ENCODE measurements at places on chromosomes 6 and 20.

DNA sequence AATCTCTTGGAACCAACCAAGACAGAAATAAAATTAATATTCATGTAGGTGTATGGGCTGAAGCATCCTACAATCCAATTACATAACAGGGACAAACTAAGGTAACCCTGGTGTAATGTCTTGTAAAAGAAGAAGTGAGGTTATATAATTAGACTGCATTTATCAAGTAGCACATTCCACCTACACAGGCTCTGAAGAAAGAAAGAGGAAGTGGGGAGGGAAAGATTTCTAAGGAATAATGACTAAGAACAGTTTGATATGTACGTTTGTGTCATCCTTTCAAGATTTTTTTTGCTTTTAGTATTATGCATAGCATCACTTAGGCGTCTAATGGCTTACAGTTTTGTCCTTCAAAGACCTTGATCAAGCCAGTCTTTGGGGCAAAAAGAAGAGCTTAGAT lies 139.7 kb downstream of the PLCB1 start:
- no peak for DNase-seq

DNA sequence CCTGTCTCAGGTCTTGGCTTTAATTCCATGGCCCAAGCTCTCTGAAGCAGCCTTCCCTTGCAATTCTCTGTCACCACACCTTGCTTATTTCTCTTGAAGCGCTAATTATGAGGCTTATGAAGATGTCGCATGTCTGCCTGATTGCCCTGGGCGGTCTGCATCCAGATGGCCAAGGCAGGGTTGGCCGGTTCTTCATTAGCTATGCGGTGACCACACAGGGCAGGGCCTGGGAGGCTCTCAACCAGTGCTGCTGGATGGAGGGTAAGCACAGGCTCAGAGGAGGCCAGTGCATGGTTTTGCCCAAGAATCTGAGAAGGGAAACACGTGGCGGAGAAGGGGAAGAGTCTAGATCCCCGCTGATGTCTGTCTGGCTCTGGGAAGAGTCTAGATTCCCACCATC lies 528.7 kb downstream of the CDH26 start:
- no peak for DNase-seq

- DNase-seq, result no peak
These were observed 7.1 kb downstream of the CNPY3 start for GRCh38 chr6:42936398-42936797.

GRCh38 chr6:98272060-98272459 lies 562.3 kb upstream of the POU3F2 start:
- DNase-seq, result no peak

DNA sequence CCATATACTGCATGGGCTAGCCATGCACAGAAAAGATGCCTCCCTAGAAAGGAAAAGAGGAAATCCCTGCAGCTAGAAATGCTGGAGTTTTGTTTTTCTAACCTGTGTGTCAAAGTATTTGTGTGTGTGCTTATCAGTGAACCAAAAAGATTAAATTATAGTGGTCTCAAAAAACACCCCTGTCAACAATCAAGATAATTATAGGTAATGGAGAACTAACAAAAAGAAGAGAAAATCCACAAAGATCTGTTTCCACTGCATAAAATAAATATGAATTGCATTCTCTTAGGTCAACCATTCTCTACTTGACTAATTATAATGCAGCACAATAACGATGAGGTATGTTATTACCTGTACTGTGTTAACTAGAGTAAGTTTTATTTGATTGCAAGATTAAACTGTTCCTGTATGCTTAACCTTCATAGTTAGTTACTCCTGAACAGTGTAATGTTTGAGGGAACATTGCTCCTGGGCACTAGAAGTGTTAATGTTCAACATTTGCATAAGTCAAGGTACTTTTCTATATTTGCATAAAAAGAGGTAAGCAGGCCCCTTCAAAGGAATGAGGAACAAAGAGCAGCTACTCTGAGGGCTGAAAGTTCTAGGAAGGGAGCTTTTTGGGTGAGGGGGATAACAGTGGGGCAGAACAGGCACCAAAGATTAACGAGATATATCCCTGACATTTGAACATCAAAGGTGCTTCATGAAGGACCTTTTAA lies 212.1 kb downstream of the BTBD9 start:
- no peak for DNase-seq

DNA sequence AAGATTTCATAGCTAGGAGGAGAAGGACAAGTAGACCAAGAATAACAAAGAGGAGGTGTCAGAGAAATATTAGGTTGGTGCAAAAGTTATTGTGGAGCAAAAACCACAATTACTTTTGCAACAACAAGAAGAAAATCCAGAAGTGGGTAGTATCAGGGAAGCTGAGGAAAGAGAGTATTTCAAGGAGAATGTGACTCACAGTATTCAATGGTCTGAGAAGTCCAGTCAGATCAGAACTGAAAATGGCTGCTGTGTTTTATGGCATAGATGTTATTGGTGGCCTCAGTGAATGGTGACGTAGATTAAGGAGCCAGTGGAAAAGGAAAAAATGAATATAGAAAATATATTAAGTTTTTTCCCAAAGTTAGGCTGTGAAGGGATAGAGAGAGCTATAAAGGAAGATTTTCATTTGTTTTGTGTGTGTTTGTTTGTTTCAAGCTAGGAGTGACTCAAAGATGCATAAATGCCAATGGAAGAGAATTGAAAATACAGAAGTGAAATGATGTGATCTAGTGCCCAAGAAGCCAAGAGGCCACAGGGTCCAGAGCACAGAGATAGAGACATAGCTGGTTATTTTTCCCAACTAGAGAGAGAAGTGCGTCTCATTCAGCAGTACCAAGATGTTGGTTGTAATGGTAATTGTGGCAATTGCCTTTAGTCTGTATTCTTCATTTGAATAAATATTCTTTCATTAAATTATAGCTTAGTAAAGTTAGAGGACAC lies 112.8 kb downstream of the ADTRP start:
- DNase-seq, result no peak

GRCh38 chr6:41940759-41941279 lies 789 bp downstream of the CCND3 start:
- peak; percentile 76 for DNase-seq

DNA sequence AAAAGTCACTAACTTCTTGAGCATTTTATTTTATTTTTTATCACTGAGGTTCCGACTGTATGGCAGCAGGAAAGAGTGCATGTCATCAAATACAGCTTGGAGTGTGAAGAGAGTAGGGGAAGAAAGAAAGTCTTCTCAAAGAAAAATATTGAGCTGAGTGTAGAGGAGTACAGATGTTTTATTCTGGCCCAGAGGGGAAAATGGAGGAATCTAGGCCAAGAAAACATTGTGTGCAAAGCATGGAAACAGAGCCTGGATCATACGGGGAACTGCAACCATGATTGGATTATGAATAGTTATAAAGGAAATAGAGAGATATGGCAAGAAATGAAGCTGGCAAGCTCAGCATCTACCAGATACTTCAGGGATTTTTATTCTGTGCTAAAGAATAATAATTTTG lies 104.2 kb upstream of the SCGN start:
- DNase-seq, result no peak

GRCh38 chr6:33774774-33775173 lies 14.2 kb downstream of the LEMD2 start:
- DNase-seq, result no peak

GRCh38 chr6:13177664-13178063 lies 150.7 kb downstream of the TBC1D7 start:
- peak; percentile 19 for DNase-seq

- DNase-seq, result no peak
These were observed 68.5 kb downstream of the SRC start for GRCh38 chr20:37414224-37415035.

DNA sequence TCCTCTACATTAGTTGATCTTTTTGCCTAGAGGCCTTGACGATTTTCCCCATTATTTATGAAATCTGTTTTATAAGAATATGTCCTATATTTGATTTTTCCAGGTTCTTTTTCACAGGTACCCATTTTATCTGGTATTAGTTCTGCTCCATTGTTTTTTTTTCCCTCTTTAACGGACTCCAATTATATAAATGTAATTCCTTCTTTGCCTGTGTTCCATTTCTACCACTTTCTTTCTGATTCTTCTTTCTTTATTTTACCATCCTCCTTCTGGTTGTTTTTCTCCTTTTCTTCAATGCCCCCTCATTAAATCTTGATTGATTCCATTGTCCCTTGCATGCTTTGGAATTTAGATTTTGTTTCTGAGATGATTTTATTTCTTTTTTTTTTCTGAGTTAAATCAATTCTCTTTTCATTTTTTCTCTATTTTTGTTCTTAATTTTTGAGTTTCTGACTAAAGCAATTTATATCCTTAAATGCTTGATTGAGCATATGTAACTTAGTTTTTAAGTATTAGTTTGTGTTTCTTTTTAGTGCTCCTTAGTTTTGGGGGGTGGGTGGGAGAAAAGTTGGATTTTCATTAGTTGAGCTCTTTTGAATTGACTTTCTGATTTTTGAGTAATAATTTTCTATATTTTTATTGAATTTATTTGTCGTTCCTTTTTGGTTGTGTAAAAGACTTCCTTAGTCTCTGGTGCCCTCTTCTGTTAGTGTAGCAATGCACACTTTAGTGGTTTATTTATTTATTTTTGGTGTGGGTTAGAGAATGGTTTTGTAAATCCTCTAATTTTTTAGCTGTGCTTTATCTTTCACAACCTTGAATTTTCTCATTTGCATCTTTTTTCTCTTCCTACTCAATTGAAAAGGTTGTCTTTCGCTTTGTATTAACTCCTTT lies 140.8 kb downstream of the FARS2 start:
- DNase-seq, result no peak

- DNase-seq, result no peak
These were observed 7.7 kb downstream of the HLA-DOA start for GRCh38 chr6:33001685-33002084.
